ENCODE measurements at places on chromosomes 6 and 20. TPM values are rescaled to one million over a fixed set of nuclear protein-coding genes. Genes with fewer than 3 reads are reported as not detected.

Gene KCNB1
- total RNA-seq, result 0.02 TPM

Gene ERVFRD-1
- total RNA-seq, result not detected

Gene BTBD3
- 21.0 TPM for total RNA-seq

Gene AIF1
- total RNA-seq, result not detected

Gene LAMA4
- 16.4 TPM for total RNA-seq

Gene TSBP1
- total RNA-seq, result not detected

Gene MEP1A
- 0.08 TPM for total RNA-seq

Gene TSPYL1
- total RNA-seq, result 38.4 TPM

Gene BTNL2
- total RNA-seq, result not detected

Gene ASXL1
- 17.6 TPM for total RNA-seq

Gene TRIM27
- 72.7 TPM for total RNA-seq

Gene HLA-DMA
- 10.3 TPM for total RNA-seq

Gene FOXA2
- 1.6 TPM for total RNA-seq

Gene LY6G6F
- not detected for total RNA-seq

Gene PNLDC1
- not detected for total RNA-seq

Gene SYTL3
- 1.0 TPM for total RNA-seq

Gene KCNQ5
- 2.1 TPM for total RNA-seq

Gene KIAA0408
- total RNA-seq, result 1.4 TPM

Gene PLN
- total RNA-seq, result 0.60 TPM

Gene LTA
- not detected for total RNA-seq

Gene DAAM2
- total RNA-seq, result 9.6 TPM

Gene FERMT1
- total RNA-seq, result 0.56 TPM

Gene KCNK16
- total RNA-seq, result not detected

Gene CST5
- total RNA-seq, result not detected

Gene OLIG3
- not detected for total RNA-seq

Gene FLRT3
- total RNA-seq, result 36.5 TPM

Gene RGS17
- total RNA-seq, result 1.1 TPM

Gene PDE10A
- 2.1 TPM for total RNA-seq

Gene FAM50B
- total RNA-seq, result 3.2 TPM

Gene C6orf52
- total RNA-seq, result not detected

Gene APOM
- 1.1 TPM for total RNA-seq

Gene C6orf132
- total RNA-seq, result not detected

Gene GTF2H4
- 8.4 TPM for total RNA-seq

Gene DSN1
- 47.9 TPM for total RNA-seq

Gene NHSL1
- 3.1 TPM for total RNA-seq

Gene TCP11
- not detected for total RNA-seq

Gene RAB44
- total RNA-seq, result not detected

Gene ECT2L
- not detected for total RNA-seq

Gene TGM3
- total RNA-seq, result not detected

Gene SAMD5
- 2.1 TPM for total RNA-seq

Gene PRELID3B
- 53.4 TPM for total RNA-seq

All from H4 (cell line).